ENCODE measurements at places on chromosomes 2 and 18. TPM values are rescaled to one million over a fixed set of nuclear protein-coding genes. Genes with fewer than 3 reads are reported as not detected.

DNA sequence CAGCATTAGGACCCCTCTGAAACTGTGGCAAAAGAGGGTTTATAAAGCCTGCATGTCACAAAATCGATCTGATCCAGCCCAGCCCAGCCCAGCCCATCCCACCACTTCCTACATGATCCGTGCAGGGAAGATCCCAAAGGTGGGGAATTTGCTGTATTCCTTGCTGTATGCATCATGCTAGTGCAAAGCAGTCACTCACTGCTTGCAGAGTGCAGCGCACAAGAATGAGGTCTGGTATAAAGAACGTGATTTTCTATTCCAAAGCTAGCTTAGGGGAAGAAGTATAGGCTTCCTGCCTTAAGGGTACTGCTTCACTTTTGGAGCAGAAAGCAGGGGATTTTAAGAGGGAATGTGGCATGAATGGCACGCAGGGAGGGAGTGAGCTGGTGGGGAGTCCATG, 18.9 kb upstream of the SERPINB11 start:
- H3K4me1 ChIP-seq: no peaks in the 10 kb centered on the region
- no peaks in the 10 kb centered on the region for H3K27me3 ChIP-seq
- H3K27ac ChIP-seq: no peak overlapping the region
- no peaks in the 10 kb centered on the region for H3K36me3 ChIP-seq
- H3K4me3 ChIP-seq: no peak overlapping the region

GRCh38 chr2:219327719-219328118, 4.8 kb downstream of the RESP18 start:
- H3K27me3 ChIP-seq: peaks cover 33% of the 10 kb centered on the region
- H3K4me3 ChIP-seq: no peak overlapping the region
- no peaks in the 10 kb centered on the region for H3K36me3 ChIP-seq
- no peaks in the 10 kb centered on the region for H3K4me1 ChIP-seq
- DNase-seq: no peak
- H3K27ac ChIP-seq: no peak overlapping the region

DNA sequence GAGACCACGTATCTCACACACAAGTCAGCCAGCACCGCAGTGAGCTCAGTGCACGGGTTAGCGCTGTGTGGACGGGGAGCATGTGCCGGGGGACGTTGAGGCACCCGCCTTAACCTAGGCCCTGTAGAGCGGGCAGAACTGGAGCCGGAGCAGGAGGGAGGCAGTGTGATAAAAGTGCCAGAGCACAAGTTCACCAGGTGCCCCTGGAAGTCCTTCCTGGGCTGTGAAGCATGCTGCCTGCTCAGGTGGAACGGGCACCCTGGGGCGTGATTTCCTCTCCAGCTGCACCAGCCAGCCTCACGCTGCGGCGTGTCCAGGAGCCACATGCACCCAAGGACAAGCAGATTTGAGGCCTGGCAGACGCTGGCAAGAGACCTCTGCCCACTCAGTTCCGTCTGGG, 50.3 kb downstream of the ITGB1BP1 start:
- H3K4me1 ChIP-seq: peaks cover under 1% of the 10 kb centered on the region
- DNase-seq: no peak
- no peaks in the 10 kb centered on the region for H3K36me3 ChIP-seq

GRCh38 chr2:126908721-126909177, 10.1 kb downstream of the TEX51 start:
- H3K36me3 ChIP-seq: no peaks in the 10 kb centered on the region
- no peak overlapping the region for H3K4me3 ChIP-seq
- no peak for DNase-seq
- no peak overlapping the region for H3K27ac ChIP-seq

DNA sequence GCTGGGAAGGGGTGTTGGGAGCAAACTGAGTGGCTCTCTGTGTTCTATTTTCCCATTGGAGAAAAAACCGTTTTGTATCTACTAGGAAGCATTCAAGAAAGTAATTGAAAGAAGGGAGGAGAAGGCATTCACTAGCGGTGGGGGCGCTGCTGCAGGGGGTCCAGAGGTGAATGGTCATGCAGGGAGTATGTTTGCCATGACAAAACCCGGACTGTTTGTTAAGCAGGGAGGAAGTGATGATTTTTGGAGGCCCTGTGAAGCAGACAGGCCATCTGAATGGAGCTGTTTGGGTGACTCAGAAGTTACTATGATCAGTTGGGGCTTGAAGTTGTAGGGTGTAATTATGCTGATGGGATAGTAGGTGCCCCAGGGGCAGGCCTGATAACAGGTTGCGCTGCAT, 7.0 kb downstream of the TAF4B start:
- H3K27ac ChIP-seq: no peak overlapping the region
- H3K36me3 ChIP-seq: no peaks in the 10 kb centered on the region
- H3K4me1 ChIP-seq: no peaks in the 10 kb centered on the region
- no peaks in the 10 kb centered on the region for H3K27me3 ChIP-seq
- DNase-seq: no peak
- H3K4me3 ChIP-seq: no peak overlapping the region

- H3K4me3 ChIP-seq: no peak overlapping the region
- H3K36me3 ChIP-seq: no peaks in the 10 kb centered on the region
- H3K27me3 ChIP-seq: no peaks in the 10 kb centered on the region
- H3K4me1 ChIP-seq: no peaks in the 10 kb centered on the region
- no peak for DNase-seq
Measured at GRCh38 chr2:21599417-21599816, 475.6 kb downstream of the TDRD15 start.

DNA sequence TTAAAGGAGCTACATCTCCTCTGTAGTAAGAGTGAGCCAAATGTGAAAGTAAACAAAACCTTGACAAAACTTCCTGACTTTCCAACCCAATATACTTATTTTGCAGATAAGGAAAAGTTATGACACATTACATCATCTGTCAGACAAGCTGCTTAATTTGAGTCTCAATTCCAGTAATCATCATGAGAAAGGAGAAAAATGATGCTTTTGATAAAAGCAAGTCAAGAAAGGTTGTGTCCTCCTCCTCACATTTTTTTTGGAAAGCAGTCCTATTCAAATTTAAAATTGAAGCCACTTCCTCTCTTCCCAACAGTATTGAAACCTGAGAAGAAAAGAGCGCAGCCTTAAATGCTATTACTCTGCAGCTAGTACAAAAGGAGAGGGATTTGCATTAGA, 519.6 kb downstream of the LRP1B start:
- no peaks in the 10 kb centered on the region for H3K4me1 ChIP-seq
- H3K36me3 ChIP-seq: no peaks in the 10 kb centered on the region
- H3K27me3 ChIP-seq: no peaks in the 10 kb centered on the region
- no peak overlapping the region for H3K27ac ChIP-seq

DNA sequence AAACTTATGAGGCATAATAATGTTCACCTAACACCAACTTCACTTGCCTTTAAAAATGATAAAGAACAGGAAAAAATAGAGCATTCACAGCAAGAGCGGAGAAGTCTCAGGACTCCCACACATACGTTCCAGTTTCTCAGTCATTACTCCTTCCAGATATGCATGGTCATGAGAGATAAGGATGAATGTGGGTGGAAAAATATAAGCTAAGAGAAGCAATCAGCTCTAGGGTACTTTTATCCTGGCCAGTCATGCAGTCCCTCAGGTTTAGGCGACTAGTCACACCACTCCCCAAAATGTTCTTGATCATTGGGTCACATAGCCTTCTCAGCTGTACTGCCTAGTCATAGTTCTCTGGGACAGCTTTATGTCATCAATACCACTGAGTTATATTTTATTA, 29.2 kb upstream of the CCDC178 start:
- H3K4me3 ChIP-seq: no peak overlapping the region
- H3K27ac ChIP-seq: no peak overlapping the region
- no peaks in the 10 kb centered on the region for H3K4me1 ChIP-seq
- no peak for DNase-seq
- no peaks in the 10 kb centered on the region for H3K27me3 ChIP-seq

SPAG16 gene
- total RNA-seq: 27.1 TPM

IRS1 gene
- 21.2 TPM for total RNA-seq

Data from sigmoid colon (tissue), 7 donors.